ENCODE measurements at places on chromosomes 2 and 18. TPM values are rescaled to one million over a fixed set of nuclear protein-coding genes. Genes with fewer than 3 reads are reported as not detected.

DNA sequence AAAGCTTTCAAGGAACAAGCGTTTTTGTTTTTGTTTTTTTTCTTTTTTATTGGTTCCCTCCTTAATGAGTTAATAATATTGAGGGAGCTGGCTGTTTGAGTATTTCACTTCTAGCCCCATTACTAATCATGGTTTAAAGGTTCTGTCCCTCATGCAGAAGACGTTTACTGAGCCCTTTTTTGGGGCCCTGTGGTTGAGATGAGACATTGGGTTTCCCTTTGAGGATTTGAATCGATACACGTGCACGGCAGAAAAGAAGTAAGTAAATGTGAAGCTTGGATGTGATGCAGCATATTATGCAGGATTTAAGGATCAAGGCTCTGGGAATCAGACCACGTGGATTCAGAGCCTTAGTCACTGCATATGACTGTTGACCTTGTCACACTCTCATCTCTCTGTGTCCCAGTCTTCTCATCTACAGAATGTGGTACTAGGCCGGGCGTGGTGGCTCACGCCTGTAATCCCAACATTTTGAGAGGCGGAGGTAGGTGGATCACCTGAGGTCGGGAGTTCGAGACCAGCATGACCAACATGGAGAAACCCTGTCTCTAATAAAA is 1.0 kb upstream of the CHST10 start:
- DNase-seq = no peak

DNA sequence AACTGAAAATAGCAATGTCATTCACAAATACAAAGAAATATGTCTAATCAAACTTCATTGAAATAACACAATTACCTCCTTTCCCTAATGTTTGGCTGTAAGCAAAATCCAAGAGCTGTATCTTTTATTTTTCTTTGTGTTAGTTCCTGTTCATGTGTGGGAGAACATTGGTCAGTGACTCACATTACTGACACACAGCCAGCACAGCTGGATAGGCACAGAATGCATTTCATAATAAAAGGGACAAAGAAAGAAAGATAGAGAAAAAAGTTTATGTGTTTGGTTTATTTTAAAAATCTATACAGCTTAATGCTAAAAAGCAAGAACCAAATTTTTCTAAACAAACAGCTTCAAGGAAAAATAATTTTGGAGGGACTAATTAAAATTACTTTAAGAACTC is 185.6 kb upstream of the COL3A1 start:
- DNase-seq = no peak

GRCh38 chr2:70380621-70381020 is 78.8 kb upstream of the FAM136A start:
- no peak for DNase-seq

The LBX2 gene
- total RNA-seq = 0.54 TPM

The ANKRD30BL gene
- total RNA-seq = not detected

Data from hematopoietic multipotent progenitor cell (in vitro differentiated cells).